ENCODE measurements at places on chromosomes 5 and 9. TPM values are rescaled to one million over a fixed set of nuclear protein-coding genes. Genes with fewer than 3 reads are reported as not detected.
A peak's percentile ranks its signal among the peaks of the same experiment; 100 is the strongest.

GRCh38 chr9:25442526-25442925 is 235.7 kb downstream of the TUSC1 start:
- no peak overlapping the region for H3K4me3 ChIP-seq
- no peaks in the 10 kb centered on the region for H3K4me1 ChIP-seq
- H3K36me3 ChIP-seq: no peaks in the 10 kb centered on the region
- no peak for DNase-seq
- no peak overlapping the region for H3K27ac ChIP-seq

DNA sequence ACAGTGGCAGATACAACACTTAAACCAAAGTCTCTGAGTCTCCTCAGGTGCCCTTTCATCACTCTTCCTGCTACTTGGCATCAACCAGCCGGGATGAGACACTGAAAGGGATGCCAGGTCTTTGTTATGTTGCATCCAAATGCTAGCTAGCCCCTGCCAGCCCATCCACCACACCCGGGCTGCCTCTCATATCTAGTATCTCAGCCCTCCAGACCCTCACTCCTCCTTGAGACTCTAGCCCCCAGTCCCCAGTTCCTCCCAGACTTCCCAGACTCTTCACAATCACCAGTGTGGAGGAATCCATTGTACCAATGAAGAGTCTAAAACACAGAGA is 21.5 kb downstream of the CSF2 start:
- H3K4me1 ChIP-seq: no peaks in the 10 kb centered on the region
- no peaks in the 10 kb centered on the region for H3K36me3 ChIP-seq
- no peaks in the 10 kb centered on the region for H3K27me3 ChIP-seq

The KCNIP1 gene
- not detected for total RNA-seq

DNA sequence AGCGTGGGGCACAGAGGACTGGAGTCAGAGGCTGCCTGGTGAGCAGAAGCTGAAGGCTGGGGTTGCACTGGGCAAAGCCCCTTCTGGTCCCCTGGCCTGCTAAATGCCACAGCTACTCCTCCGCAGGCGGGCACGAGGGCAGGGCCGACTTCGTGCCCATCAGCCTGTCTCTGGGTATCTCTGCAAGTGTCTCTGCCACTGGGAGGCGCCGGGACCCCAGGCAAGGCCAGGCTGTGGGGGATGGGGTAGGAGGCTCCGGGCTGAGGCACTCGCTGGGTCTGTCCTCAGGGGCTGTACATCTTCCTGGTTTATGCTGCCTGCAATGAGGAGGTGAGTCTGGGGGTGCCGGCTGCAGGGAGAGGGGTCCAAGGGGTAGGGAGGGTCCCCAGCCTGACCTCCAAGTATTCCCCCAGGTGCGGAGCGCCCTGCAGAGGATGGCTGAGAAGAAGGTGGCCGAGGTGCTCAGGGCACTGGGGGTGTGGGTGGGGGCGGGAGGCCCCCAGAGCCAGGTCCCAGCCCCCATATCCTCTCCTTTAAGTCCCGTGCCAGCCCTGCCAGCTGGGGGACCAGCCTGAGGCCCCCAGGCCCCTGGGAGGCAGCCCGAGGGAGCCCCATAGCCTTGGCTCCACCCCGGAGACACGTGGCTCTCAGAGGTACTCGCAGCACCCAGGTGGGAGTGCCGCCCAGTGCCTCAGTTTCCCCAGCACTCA is 25.1 kb downstream of the ADGRD2 start:
- no peaks in the 10 kb centered on the region for H3K27me3 ChIP-seq
- H3K36me3 ChIP-seq: no peaks in the 10 kb centered on the region
- no peak for DNase-seq
- H3K27ac ChIP-seq: no peak overlapping the region
- H3K4me3 ChIP-seq: no peak overlapping the region

GRCh38 chr5:89034588-89034987 is 151.6 kb upstream of the MEF2C start:
- DNase-seq: no peak
- no peaks in the 10 kb centered on the region for H3K36me3 ChIP-seq
- no peaks in the 10 kb centered on the region for H3K4me1 ChIP-seq
- no peak overlapping the region for H3K27ac ChIP-seq
- H3K4me3 ChIP-seq: no peak overlapping the region

DNA sequence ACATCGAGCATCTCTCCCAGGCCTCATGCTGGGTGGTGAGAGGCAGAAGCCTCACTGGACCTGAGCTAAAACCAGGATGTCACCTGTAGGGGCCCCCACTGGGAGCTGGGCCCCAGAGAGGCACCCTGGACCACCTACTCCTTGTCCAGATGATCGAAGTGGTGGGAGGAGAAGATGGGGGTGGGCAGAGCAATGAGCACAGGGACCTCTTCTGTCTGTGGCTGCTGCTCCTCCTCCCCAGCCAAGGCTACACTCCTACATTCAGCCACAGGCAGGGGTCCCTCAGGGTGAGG is 227.5 kb downstream of the CACNA1B start:
- no peaks in the 10 kb centered on the region for H3K36me3 ChIP-seq
- no peak for DNase-seq
- H3K27me3 ChIP-seq: no peaks in the 10 kb centered on the region
- H3K4me1 ChIP-seq: no peaks in the 10 kb centered on the region
- no peak overlapping the region for H3K4me3 ChIP-seq

- peaks cover 4% of the 10 kb centered on the region for H3K4me1 ChIP-seq
- no peak for DNase-seq
- H3K36me3 ChIP-seq: no peaks in the 10 kb centered on the region
- no peak overlapping the region for H3K27ac ChIP-seq
- H3K27me3 ChIP-seq: no peaks in the 10 kb centered on the region
- H3K4me3 ChIP-seq: no peak overlapping the region
Observed at GRCh38 chr9:96050861-96051155, 175.3 kb downstream of the ERCC6L2 start.

GRCh38 chr9:124372038-124372437 is 43.2 kb downstream of the PSMB7 start:
- no peak overlapping the region for H3K4me3 ChIP-seq
- no peaks in the 10 kb centered on the region for H3K4me1 ChIP-seq
- no peaks in the 10 kb centered on the region for H3K36me3 ChIP-seq
- no peaks in the 10 kb centered on the region for H3K27me3 ChIP-seq
- DNase-seq: no peak
- no peak overlapping the region for H3K27ac ChIP-seq

GRCh38 chr5:38783011-38783561 is 62.7 kb upstream of the OSMR start:
- H3K4me3 ChIP-seq: no peak overlapping the region
- no peaks in the 10 kb centered on the region for H3K36me3 ChIP-seq
- H3K27ac ChIP-seq: peak overlapping the region; percentile 67
- H3K27me3 ChIP-seq: no peaks in the 10 kb centered on the region
- no peak for DNase-seq

- H3K4me3 ChIP-seq: no peak overlapping the region
- H3K27me3 ChIP-seq: no peaks in the 10 kb centered on the region
Observed at GRCh38 chr5:2006193-2006970, 123.7 kb upstream of the IRX4 start.

The CCNH gene
- 65.7 TPM for total RNA-seq

The FAM151B gene
- total RNA-seq: not detected

DNA sequence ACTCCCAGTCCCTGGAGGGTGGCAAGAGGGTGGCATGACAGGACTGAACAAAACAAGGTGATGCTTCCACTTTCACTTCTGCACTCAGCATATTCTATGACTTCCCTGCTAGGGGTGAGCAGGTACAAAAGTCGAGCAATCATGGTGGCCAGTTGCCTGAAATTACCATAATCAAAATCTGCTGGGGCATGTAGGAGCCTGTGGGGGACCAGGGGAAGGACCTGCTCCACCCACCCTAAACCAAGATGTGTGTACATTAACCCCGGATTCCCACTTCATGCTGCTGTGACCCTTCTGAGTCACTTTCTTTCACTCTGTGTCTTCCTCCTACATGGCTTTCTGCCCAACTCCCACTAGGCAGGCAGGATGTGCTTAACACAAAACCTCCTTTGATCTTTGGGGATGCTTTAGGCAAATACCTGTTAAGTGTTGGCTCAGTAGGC is 73.3 kb upstream of the PHF24 start:
- no peak for DNase-seq
- H3K4me1 ChIP-seq: no peaks in the 10 kb centered on the region
- no peak overlapping the region for H3K27ac ChIP-seq
- no peak overlapping the region for H3K4me3 ChIP-seq
- H3K36me3 ChIP-seq: no peaks in the 10 kb centered on the region
- no peaks in the 10 kb centered on the region for H3K27me3 ChIP-seq

- no peaks in the 10 kb centered on the region for H3K27me3 ChIP-seq
- no peak overlapping the region for H3K4me3 ChIP-seq
- no peaks in the 10 kb centered on the region for H3K36me3 ChIP-seq
- no peak overlapping the region for H3K27ac ChIP-seq
- no peaks in the 10 kb centered on the region for H3K4me1 ChIP-seq
Observed at GRCh38 chr5:15807871-15808270, 307.9 kb downstream of the FBXL7 start.

DNA sequence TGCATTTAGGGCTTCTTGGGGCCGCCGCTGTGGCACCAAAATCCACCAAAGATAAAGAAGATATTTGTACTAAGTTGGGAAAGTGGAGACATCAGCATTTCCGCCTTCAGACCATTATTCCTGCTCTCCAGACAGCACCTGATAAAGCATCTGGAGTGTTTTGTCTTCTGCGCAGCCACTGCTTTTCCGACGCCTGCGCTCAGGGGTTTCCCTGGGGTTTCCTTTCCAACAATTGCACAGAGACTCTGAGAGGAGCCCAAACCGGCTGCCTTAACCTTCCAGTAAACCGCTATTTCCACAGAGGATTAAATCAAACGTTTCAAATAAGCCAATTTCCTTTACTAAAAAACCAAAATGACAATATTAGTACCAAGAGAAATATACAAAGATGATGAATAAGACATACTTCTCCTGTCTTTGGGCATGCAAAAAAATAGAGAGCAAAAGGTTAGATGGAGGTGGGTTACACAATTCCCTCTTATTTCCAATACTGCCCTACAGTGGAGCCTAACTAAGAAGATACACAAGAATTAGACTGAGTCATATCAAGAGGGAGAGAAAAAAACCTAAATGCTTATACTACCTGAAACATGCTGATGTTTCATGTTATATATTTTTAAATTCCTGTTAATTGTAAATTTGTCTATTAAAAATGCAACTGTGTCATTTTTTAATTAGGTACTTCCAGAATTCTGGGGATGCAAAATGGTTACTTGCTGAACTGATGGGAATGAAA is 98.4 kb downstream of the MAPKAP1 start:
- no peaks in the 10 kb centered on the region for H3K27me3 ChIP-seq
- no peak overlapping the region for H3K27ac ChIP-seq
- no peak for DNase-seq
- no peaks in the 10 kb centered on the region for H3K36me3 ChIP-seq
- H3K4me3 ChIP-seq: no peak overlapping the region
- no peaks in the 10 kb centered on the region for H3K4me1 ChIP-seq

- peak; percentile 80 for DNase-seq
- no peaks in the 10 kb centered on the region for H3K27me3 ChIP-seq
- H3K4me1 ChIP-seq: no peaks in the 10 kb centered on the region
Observed at GRCh38 chr9:131755541-131756198, 15.8 kb upstream of the RAPGEF1 start.

GRCh38 chr9:137286975-137287383 is 9.5 kb downstream of the TOR4A start:
- no peak overlapping the region for H3K4me3 ChIP-seq
- H3K27me3 ChIP-seq: no peaks in the 10 kb centered on the region
- no peak for DNase-seq
- no peaks in the 10 kb centered on the region for H3K4me1 ChIP-seq
- H3K36me3 ChIP-seq: no peaks in the 10 kb centered on the region
- H3K27ac ChIP-seq: no peak overlapping the region

The HK3 gene
- 4.4 TPM for total RNA-seq

DNA sequence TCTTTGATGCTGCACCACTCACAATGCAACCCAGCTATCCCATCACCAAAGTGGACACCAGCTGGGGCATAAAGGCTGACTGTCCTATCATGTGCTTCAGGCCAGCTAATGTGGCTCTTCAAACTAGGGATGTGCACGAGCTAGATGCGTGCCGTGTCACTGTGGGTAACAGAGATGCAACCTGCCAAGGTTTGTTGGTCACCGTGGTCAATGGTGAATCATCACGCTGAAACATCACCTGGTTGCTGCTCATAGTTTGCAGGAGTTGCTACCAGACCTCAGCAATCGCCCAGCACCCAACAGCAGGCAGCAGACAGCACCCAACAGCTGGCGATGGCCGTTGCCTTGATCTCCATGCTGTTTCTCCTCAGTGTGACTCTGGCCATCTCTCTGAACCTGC is 2.1 kb upstream of the PCDHGA1 start:
- DNase-seq: no peak
- H3K4me1 ChIP-seq: no peaks in the 10 kb centered on the region
- no peaks in the 10 kb centered on the region for H3K27me3 ChIP-seq
- H3K4me3 ChIP-seq: no peak overlapping the region
- no peak overlapping the region for H3K27ac ChIP-seq

The ANGPTL2 gene
- 19.6 TPM for total RNA-seq

DNA sequence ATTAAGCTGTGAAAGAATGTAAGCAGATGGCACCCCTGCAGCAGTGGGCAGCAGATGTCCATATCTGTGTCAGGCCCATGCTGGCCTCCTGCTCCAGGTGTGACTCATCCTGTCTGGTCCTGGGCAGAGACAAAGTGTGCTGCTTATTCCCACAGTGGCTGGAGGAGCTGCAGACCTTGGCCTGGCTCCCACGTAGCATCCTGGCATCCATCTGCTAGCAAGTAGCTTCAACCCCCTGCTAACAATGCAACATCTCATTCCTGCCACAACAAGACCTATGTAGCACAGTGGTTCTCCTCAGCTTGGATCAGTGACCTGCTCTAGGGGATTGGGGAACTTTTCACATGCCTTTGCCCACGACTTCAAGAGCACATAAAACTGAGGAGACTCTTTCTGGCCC is 126.4 kb upstream of the SLC12A2 start:
- no peak overlapping the region for H3K4me3 ChIP-seq
- no peaks in the 10 kb centered on the region for H3K4me1 ChIP-seq
- peaks cover 6% of the 10 kb centered on the region for H3K36me3 ChIP-seq
- no peaks in the 10 kb centered on the region for H3K27me3 ChIP-seq

- no peaks in the 10 kb centered on the region for H3K36me3 ChIP-seq
- DNase-seq: no peak
- no peaks in the 10 kb centered on the region for H3K4me1 ChIP-seq
- H3K27me3 ChIP-seq: no peaks in the 10 kb centered on the region
- H3K4me3 ChIP-seq: no peak overlapping the region
- no peak overlapping the region for H3K27ac ChIP-seq
Observed at GRCh38 chr9:103261951-103262350, 266.8 kb downstream of the CYLC2 start.

All from ascending aorta (tissue), 2 donors.